Upper lobe of right lung (tissue), 1 donor: ENCODE measurements at places on chromosomes 11 and 22. TPM values are rescaled to one million over a fixed set of nuclear protein-coding genes. Genes with fewer than 3 reads are reported as not detected.

Gene C11orf42
- total RNA-seq, result not detected

Gene MYEOV
- total RNA-seq, result 0.23 TPM

Gene SPDYC
- not detected for total RNA-seq

Gene CD248
- total RNA-seq, result 10.0 TPM

Gene SEC14L3
- not detected for total RNA-seq

Gene TRIM49D1
- not detected for total RNA-seq

DNA sequence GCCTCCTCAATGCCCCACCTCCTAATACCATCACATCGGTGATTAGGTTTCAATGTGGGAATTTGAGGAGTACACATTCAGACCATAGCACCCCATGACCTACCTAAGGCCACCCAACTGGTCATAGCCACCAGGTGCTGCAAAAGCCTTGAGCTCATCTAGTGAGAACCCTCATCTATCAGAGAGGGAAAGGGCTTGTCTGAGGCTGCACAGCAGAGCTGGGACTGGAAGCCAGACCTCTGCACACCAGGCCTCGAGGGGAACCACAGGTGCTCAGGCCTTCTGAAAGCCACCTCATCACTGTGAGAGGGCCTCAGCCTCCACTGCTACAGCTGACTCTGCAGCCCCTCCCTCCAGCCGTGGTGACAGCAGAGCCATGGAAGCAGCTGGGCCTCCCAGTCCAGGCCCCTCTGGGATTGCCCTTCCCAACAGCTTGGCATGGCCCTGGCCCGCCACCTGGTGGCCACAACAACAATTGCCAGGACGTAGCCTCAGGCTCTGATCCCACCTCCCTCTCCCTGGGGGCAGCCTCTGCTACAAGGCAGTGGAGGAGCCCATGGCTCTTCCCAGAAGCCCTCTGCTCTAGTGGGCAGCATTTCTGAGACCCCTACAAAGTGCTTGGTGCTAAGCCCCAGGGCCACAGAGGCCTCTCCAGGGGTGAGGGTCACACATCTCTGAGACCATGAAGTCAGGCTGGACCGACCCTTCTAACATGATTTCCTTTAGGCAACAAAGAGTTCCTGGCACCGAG is 41.0 kb upstream of the PRDM11 start:
- DNase-seq, result peak; percentile 86

Gene GDPD4
- not detected for total RNA-seq

Gene FGF19
- not detected for total RNA-seq

GRCh38 chr11:94224078-94224477 is 80.3 kb upstream of the IZUMO1R start:
- no peak for DNase-seq

DNA sequence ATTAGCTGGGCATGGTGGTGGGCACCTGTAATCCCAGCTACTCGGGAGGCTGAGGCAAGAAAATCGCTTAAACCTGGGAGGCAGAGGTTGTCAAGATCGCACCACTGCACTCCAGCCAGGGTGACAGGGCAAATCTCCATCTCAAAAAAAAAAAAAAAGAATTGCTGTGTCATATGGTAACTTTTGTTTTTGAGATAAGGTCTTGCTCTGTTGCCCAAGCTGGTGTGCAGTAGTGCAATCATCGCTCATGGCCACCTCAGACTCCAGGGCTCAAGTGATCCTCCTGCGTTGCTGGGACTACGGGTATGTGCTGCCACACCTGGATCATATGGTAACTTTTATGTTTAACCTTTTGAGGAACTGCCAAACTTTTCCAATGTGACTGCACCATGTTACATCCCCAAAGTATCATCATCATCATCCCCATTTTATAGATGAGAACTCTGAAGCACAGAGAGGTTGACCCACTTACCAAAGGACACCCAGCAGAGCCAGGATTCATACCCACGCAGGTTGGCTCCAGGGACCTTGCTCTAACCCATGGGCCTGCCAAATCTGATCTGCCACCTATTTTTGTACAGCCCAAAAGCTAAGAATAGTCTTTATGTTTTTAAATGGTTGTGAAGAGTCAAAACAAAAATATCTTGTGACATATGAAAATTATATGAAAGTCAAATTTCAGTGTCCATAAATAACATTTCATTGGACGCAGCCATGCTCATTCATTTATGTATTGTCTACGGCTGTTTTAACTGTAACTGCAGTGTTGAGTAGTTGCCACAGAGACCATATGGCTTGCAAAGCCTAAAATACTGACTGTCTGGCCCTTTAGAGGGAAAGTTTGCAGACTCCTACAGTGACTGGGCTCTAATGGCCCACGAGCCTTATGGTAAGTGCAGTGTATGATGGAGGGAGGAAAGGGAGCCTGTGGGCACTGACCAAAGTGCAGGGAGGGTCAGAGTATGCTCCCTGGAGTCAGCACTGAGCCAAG is 45.3 kb downstream of the GDPD5 start:
- DNase-seq, result no peak

Gene CBX6
- 61.6 TPM for total RNA-seq

DNA sequence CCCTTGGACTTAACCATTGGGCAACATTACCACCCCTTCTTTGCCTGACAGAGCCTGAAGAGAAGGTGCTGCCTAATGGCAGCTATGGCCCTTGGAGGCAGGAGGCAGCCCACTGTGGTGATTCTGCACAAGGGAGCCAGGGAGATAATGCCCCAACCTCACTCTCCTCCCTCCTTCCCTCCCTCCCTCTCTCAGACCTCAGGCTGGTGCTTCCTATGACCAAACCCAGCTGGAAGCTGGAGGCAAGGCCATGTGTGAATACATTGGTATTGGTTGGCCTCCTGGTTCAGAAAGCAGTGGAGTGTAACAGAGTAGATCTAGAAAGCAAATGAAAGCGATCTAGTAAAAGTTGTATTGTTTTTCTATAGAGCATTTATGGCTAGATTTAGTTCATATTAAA is 233.1 kb downstream of the CSNK2A3 start:
- DNase-seq, result no peak

DNA sequence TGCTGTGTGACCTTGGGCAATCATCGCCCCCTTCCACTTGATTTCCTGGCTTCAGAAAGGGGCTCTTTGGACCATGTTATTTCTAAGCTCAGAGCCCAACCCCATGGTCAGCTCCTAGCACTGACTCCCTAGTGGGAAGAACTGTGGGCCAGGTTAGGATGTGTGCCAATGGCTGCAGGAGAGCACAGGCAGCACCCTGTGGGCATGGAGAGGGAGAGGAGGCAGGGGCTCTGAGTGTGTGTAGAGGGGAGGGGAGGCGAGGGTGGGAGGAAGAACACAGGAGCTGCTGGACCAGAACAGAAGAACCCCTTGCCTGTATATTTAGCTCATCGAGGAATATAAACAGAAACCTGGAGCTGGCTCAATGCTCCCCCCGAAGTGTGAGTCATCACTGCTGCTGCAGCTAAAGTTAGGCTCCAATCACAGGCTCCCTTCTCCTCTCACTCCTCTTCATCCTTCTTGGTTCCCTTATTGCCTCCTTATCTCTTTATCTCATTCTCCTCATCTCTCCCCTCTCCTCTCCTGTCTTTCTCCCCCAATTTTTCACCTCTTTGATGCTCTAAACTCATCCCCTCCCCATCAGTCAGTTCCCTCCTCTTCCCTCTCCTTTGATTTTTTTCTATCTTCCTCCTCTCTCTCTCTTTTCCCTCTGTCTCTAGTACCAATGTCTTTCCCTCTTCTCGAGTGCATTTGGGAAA is 14.5 kb upstream of the RPS19BP1 start:
- no peak for DNase-seq

DNA sequence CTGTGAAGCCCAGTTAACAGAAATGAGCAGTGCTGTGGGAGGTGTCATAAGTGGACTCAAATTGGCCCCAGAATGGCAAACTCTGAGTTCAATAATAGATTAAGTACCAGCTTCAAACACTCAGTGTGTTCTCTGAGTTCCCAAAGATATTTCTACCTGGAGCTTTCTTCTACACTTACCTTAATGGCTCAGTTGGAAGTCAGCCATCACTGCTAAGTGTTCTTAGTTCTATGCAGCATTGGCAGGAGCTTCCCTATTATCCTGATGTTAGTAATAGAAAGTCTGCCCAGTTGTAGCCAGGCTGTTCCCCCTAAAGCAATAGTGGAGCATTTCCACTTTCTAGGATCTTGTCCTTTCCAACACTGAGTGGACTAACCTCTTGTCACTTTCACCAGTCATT is 9.7 kb upstream of the PIK3IP1 start:
- no peak for DNase-seq

DNA sequence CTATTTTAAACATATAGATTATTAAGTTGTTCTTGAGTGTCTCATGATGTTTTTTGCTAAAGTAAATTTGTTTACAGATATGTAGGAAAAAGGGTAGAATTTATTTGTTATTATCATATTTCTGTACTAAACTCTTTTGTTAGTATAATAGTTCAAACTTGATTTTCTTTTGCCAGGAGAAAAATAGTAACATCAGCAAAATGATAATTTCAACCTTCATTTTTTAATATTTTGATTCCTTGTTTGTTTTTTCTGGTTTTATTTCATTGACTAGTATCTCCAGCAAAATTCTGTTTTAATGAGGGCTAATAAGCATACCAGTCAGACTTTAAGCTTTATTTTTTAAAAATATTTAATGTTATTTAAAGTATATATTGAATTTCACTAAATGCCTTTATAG is 4.0 kb downstream of the OR1S1 start:
- no peak for DNase-seq

Gene PACSIN3
- 36.9 TPM for total RNA-seq

- DNase-seq, result no peak
Measured at GRCh38 chr22:49825944-49826602, 1.6 kb downstream of the BRD1 start.

Gene CCDC81
- total RNA-seq, result 0.38 TPM

GRCh38 chr11:62013537-62014476 is 46.4 kb upstream of the FTH1 start:
- DNase-seq, result no peak

Gene CASP5
- total RNA-seq, result 1.9 TPM

DNA sequence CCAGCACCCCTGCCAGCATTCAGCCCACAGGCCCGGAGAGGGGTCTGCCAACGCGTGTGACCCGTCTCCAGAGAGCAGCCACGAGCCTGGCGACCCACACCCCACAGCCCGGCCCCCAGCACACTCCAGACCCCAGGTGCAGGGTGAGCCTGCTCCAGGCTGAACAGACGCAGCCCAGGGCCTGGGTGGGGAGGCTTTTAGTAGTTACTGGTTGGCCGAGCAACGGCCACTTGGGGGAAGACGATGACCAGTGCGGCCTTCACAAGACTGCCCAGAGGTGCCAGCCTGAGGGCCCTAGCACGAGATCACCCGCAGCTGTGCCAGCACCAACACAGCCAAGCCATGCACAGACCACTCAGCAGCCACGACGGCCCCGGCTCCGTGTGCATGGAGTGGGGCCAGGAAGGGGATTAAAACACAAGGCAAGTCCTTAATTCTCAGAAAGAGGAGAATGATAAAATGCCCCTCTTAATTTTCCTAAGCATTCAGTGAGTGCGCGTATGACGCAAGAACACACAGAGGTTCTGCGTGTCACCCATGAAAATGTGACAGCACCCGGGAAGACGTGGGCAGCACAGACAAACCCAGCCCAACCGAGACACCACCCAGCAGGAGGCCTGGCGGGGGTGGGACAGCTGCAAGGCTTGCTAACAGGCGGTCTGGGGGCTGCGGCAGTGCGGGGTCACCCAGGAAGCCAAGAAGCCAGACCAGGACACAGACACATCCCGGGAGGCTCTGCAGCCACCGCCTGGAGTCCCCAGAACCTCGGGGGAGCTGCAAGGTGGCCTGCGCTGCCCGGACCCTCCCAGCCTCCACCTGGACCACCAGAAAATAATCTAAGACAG is 47.6 kb downstream of the BRD1 start:
- no peak for DNase-seq

- peak; percentile 80 for DNase-seq
Measured at GRCh38 chr11:9759519-9760192, 95.8 kb downstream of the SWAP70 start.

DNA sequence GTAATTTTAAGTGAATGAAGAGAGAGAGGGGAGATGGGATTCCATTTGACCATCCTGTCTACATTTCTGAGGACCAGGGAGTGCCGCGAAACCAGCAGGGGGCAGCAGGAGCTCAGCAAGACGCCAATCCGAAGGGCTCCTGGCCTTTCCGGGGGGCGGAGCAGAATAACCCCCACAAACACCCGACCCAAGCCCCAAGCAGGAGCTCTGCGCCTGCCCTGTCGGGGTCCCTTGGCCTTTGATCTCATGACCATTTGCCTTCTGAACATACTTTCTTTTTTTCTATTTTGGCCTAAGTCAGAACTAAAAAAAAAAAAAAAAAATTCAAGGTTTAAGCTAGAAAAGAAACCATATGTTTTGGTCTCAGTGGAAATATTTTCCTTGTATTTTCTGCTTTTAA is 21.9 kb upstream of the SCN2B start:
- DNase-seq, result peak; percentile 91

Gene OR2D2
- not detected for total RNA-seq

Gene KBTBD3
- total RNA-seq, result 10.8 TPM

GRCh38 chr22:44571566-44572413 is 73.8 kb upstream of the RTL6 start:
- peak; percentile 25 for DNase-seq

Gene ZNRF3
- 15.8 TPM for total RNA-seq

Gene RAC2
- 107 TPM for total RNA-seq

Gene CEND1
- total RNA-seq, result not detected

Gene DBX1
- not detected for total RNA-seq

Gene PRG3
- total RNA-seq, result not detected

Gene ZNF215
- 2.4 TPM for total RNA-seq

- no peak for DNase-seq
Measured at GRCh38 chr11:87832211-87832610, 343.0 kb downstream of the RAB38 start.

- no peak for DNase-seq
Measured at GRCh38 chr11:11793073-11793472, 48.7 kb upstream of the USP47 start.
